ENCODE measurements at places on chromosomes 4 and X.
A peak's percentile ranks its signal among the peaks of the same experiment; 100 is the strongest.

DNA sequence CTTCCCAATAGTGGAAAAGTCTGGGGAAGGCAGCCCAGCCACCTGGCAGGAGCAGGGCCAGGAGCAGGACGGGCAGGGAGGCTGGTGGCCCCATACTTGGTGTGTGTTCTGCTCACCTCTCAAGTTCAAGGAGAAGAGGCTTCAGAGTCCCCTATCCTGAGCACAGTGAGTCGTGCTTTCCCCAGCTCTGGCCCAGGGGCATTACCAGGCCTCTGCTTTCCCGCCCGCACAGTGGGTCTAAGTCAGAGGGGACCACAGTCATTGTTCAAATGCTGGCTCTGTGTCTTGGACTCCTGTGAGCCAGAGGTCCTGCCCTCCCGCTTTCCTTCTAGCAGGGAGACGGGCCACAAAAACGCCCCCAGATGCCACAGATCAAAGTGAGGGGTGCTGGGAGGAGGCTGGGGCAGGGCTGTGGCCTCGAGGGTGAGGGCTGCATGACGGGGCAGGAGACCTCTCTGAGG is 27.6 kb downstream of the HTRA3 start:
- peak; percentile 30 for DNase-seq

- DNase-seq: no peak
Observed at GRCh38 chrX:30504309-30504708, 73.3 kb downstream of the TASL start.

GRCh38 chrX:129230850-129231512 is 292.3 kb downstream of the SMARCA1 start:
- no peak for DNase-seq

DNA sequence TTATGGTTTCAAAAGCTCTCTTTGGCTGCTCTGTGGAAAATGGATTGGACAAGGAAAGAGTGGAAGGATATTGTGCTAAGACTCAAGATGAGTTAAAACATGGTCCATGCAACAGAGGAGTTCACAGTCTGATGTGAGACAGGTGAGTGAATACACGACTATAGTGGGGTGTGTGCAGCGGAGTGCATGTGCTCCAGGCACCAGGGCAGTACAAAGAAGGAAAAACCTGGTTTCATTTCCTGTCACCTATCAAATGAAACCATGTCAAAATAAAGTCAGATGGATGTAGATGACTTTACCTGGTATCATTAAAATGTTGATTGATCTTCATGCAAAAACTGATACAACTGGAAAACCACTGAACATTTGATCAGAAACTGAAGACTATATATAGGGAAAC is 241.0 kb upstream of the RASGEF1B start:
- DNase-seq: no peak

GRCh38 chr4:15416357-15417232 is 11.2 kb upstream of the C1QTNF7 start:
- no peak for DNase-seq

- no peak for DNase-seq
Observed at GRCh38 chrX:13283512-13283911, 36.3 kb downstream of the ATXN3L start.

GRCh38 chr4:90219822-90220221 is 92.6 kb downstream of the CCSER1 start:
- no peak for DNase-seq

- DNase-seq: no peak
Observed at GRCh38 chr4:31458813-31459212, 738.6 kb downstream of the PCDH7 start.

GRCh38 chrX:20857746-20858145 is 516.5 kb upstream of the CNKSR2 start:
- no peak for DNase-seq

- DNase-seq: no peak
Observed at GRCh38 chr4:99389606-99390005, 37.1 kb upstream of the ADH1C start.

GRCh38 chr4:151798678-151799416 is 38.0 kb upstream of the GATB start:
- no peak for DNase-seq
